ENCODE measurements at places on chromosomes 5 and 9.

DNA sequence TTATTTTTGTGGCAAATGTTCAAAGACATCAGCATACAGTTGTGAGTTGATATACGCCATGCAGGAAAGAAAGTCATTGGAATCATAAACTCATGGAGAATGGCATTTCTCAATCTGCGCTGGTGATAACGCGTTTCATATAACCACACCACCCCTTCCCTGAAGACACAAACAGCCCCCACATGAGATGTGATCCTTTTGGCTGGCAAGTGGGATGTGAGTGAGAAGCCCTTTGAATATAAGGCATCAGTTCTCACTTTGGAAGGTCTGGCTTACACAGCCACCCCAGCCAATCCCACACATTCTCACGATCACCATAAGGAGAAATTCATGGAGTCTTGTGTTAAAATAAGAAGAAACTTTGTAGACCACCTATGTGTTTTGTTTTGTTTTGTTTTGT is 725.0 kb downstream of the PRELID2 start:
- DNase-seq = no peak

GRCh38 chr5:63794296-63794695 is 167.9 kb downstream of the HTR1A start:
- no peak for DNase-seq

DNA sequence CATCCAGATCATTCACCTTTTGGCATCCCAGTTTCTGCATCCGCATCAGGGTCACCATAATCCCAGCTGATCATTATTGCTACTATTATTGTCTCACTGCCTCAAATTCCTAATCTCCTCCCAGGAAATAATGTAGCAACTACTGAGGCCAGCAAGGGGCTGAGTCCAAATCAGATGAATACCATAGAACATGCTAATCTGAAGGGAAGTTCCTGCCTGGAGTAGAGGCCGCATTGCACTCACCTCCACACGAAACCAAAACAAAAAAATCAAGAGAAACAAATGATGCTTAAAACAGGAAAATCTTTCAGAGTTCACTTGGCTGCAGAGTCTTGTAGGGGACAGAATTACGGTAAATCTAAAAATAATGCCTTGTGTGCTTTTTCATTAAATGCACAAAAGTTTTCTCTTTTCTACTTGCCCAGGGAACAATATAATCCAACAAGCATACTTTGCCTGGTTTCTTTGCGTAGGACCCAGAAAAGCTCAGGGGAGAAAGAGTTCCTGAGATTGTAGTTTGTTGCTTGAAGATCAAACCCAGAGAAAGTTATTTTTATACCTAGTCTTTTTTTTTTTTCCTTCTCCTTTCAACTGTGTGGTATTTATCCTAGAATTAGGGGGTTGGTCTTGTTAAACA is 87.7 kb upstream of the KLF4 start:
- no peak for DNase-seq

DNA sequence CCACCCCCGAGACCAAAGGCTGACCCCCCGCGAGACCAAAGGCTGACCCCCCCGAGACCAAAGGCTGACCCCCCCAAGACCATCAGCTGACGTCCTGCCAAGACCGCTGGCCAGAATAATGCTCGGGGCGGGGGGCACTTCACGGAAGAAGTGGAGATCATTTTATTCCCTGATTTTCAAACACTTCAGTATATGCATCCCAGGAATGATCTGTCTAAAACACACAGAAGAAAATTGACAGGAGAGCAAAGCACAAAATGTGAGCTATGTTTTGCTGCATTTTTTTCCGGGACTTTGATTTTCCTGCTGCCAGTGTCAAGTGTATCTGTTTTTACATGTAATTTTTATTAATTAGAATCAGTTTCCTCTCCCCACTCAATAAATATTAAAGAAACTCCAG is 67.1 kb downstream of the ADAMTS2 start:
- DNase-seq = no peak

- no peak for DNase-seq
Observed at GRCh38 chr5:75491621-75492020, 19.8 kb downstream of the CERT1 start.

DNA sequence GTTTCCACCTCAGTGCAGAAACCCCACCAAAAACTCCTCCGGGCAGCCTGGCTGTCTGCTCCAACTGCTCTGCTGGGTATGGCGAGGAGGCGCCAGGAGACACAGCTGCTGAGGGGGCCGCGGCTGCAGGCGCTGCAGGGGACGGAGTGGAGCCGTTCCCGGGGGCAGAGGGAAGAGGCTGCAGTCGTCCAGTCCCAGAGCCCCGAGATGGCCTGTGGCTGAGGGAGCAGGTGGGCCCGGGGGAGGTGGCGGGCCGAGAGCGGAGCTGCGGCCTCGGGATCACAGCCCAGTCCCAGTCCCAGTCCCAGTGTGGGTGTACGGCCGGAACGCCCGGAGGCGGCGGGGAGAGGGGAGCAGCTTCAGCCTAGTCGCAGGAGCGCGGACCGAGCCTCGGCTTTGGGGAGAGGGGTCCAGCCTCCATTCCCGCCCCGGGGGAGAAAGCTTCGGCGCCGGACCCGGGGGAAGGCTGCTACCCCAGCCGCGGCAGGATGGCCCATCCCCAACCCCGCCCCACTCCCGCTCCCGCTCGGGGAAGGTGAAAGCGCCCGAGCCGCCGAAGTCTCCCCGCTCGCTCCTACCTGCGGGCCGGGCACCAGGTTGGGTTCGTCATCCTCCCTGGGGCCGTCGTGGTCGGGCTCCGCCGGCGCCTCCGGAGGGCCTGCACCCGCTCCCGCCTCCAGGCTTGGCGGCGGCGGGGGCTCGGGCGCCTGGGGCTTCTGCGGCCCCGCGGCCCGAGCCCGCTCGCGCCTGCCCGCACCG is 513 bp downstream of the FAM193B start:
- peak; percentile 32 for DNase-seq

GRCh38 chr5:116437922-116438578 is 136.6 kb downstream of the SEMA6A start:
- no peak for DNase-seq

- no peak for DNase-seq
Observed at GRCh38 chr9:87615547-87616148, 110.3 kb upstream of the CTSL start.

DNA sequence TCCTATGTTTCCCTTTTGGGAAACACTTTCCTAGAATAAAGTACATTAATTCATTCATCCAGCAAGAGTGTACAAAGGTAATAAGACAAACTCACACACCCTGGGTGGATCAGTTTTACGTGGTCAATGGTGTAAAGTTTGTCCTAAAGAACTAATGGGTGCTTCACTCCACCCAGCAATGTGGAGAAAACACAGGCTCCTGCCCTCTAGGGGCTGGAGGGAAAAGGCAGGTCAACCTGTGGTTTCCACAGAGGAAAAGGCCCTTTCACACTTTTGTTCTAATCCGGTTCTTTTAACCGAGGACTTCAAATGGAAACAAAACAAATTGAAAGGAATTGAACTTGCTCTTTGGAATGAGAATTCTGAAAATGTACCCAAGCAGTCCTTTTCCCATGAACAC is 80.9 kb upstream of the SPOCK1 start:
- DNase-seq = no peak

DNA sequence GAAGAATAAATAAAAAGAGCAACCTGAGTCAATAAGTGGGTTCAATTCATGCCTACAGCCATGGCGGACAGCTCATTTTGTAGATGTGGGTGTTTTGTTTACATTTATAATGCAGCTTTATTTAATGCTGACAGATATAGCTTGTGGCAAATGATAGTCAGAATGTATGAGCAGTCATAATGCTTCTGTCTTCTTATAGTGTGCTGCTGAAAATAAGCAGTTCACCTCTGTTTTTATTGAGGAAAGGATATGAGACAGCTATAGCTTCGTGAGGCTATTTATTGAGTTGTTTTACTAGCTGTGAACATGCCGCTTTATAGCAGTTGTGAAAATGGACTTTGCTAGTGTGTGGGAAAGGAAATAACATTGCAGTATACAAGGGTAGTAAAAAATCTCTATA is 147.4 kb downstream of the PBX3 start:
- DNase-seq = no peak

DNA sequence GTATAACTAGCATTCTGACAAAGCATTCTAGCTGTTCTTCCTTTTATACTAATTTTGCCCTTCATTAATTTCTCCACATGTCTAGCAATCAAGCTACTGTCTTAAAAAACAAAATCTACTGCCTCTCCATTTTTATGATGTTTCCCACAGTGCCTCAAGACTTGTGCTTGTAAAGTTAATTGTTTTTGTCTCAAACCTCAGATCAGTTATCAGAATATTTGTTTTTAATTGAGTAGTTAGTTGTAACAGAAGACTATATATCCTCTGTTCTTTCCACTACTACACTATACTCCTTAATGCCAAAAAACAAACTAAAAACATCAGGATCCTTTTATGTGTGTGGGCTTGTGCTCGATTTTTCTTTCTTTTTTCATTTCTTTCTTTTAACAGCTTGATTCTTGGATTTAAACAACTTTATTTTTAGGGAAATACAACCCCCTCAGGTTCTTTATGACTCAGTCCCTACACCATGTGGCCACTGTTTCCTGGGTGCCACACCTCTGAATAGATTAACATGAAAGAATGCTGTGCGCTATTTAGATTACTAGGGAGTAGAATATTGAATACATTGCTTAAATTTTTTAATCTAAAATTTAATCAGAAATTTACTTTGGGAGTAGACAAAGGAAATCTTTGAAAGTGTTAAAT is 1.2 kb downstream of the ASPN start:
- no peak for DNase-seq

DNA sequence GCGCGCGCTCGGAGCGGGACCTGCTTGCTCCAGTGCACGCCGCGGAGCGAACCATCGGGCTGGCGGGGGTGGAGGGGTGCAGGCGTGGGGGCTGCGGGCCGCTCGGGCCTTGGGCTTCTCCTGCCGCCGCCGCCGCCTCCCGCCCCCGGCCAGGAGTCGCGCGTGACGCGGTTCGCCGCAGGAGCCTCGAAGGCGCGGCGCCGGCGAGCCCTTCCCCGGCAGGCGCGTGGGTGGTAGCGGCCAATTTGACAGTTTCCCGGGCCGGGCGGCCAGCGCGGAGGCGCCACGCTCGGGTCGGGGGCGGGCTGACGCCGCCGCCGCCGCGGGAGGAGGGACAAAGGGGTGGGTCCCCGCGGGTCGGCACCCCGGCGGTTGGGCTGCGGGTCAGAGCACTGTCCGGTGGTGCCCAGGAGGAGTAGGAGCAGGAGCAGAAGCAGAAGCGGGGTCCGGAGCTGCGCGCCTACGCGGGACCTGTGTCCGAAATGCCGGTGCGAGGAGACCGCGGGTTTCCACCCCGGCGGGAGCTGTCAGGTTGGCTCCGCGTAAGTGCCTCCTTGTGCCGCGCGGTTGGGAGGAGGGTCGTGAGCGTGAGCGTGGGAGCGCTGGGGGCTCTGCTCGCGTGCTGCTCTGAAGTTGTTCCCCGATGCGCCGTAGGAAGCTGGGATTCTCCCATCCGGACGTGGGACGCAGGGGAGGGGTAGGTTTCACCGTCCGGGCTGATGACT is at the start of gene TJP2:
Gene TJP2 (plus strand): TSS at position 387 of the 725 bp plus-strand sequence. CDS start 96 bp downstream, at position 483.
- peak; percentile 7 for DNase-seq

DNA sequence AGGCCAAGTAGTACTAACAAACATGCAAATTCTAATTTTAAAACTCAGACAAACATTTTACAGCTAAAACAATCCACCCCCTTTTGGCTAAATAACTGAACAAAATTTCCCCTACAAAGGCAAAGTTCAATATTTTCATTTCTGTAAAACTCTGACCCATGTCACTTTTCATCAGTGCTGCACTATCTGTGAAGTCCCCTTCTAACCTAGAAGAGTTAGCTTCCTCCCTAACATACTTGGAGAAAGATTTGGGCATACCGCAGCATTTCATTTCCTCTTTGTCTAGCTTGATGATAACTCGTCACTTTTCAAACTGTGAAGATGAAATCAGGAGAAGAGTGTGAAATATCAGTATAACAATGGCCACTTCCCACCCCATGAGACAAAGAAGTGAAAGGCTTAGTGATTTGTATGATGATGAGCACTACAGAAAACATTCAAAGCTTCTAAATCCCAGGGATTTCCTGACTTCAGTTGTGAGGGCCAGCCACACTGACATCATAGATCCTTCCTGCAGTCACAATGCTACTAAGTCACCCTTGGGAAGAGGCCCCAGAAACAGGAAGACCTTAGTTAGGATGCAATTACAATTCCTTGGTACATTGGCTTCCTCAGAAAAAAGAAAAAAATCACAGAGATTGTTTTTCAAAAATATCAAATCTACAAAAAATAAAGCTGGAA is at the start of gene FAM81B:
Gene FAM81B (plus strand): TSS at position 555 of the 681 bp plus-strand sequence. CDS start 24 bp downstream, at position 579.
- no peak for DNase-seq

- DNase-seq = no peak
Observed at GRCh38 chr5:78995521-78996007, 10.5 kb upstream of the ARSB start.

DNA sequence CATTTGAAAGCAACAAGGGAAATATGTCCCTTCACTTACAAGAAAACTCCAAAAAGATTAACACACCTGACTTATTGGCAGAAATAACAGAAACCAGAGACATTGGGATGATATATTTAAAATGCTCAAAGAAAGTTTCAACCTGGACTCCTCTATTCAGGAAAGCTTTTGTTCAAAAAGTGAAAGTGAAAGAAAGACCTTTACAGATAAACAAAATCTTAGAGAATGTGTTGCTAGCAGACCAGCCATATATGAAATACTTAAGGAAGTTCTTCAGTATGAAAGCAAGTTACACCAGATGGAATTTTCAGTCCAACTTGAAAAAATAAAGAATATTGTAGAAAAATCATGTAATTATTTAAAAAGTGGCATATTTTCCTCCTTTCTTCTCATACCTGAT is 1075.1 kb downstream of the NR2F1-AS1 start:
- no peak for DNase-seq

DNA sequence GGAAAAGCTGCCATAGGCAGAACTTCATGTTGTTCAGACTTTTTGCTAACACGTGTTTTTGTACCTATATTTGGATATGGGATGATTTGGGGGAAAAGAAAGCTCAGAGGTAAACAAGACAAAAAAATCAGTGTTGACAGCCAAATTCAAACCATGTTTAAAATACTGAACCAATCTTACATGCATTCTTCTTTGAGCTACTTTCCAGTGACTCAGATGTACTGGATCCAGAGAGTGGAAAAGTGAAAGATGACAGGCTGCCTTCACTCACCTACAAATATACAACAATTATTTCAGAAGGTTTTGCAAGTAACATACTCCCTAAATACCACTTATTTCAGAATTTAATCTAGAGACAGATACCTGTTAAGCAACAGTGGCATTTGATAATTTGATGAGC is 165.7 kb downstream of the MPDZ start:
- no peak for DNase-seq

DNA sequence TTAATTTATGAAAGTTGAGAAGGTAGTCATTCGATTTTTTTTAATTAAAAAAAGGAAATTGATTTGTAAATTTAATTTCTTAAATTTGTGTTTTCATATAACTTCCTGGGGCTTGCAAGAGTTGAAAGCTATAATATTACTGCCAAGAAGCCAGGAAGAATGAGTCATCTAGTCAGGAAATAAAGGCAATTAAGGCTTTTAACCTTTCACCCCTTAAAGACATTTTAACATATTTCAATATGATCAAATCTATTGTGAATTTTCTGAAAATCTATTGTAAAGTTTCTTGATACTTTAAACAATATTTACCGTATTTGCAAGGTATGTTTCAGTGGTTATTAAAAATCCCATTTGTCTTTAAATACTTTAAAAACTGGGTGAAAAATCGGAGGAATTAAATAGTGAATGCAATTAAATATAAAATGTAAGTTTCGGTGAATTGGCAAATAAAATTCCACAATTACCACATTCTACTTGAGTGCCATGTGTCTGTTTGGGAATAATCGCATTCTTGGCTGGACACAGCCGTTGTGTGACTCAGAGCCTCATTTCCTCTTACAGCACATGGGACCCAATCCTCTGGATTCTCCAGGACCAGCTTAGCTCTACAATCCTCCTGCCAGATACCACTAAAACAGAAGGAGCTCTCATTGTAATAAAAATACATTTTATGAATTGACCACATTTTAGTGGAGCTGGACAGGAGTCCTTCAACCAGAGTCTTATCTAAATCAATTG is 310.7 kb downstream of the HCN1 start:
- no peak for DNase-seq

Measured in activated gamma-delta T cell treated with Interleukin-2 at 50 U/mL for 16 hours (primary cell).